Left forelimb (tissue), 1 donor: ENCODE measurements at places on chromosomes 4 and X.

GRCh38 chr4:121155893-121156292, 8.2 kb downstream of the TNIP3 start:
- DNase-seq, result no peak

GRCh38 chrX:153602601-153603000, 3.7 kb upstream of the CCNQ start:
- no peak for DNase-seq

- DNase-seq, result no peak
These were observed 82.2 kb upstream of the FRG1 start for GRCh38 chr4:189858435-189858834.

GRCh38 chr4:114481856-114482255, 116.8 kb upstream of the UGT8 start:
- DNase-seq, result no peak

DNA sequence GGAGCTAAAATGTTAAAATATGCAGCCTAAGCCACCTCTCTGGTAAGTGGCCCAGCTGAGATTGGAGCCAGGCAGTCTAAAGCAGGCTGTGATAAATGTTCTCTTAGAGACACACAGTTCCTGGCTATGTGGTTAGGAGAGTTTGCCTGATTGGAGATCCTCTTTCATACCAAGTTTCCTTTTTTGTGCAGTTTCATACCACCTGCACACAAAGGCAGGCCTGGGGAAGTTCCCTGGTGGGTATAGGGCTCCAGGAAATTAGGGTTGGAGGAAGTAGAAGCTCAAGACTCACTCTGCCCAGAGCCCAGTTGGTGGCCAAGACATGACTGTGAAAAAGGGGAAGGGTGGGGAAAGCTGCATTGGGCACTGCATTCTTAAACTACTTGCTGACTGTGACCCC, 16.9 kb downstream of the CYBB start:
- no peak for DNase-seq

- peak; percentile 73 for DNase-seq
These were observed 886 bp upstream of the NDST3 start for GRCh38 chr4:118033148-118034052.

GRCh38 chr4:101019941-101020401, 327.4 kb downstream of the PPP3CA start:
- DNase-seq, result no peak

DNA sequence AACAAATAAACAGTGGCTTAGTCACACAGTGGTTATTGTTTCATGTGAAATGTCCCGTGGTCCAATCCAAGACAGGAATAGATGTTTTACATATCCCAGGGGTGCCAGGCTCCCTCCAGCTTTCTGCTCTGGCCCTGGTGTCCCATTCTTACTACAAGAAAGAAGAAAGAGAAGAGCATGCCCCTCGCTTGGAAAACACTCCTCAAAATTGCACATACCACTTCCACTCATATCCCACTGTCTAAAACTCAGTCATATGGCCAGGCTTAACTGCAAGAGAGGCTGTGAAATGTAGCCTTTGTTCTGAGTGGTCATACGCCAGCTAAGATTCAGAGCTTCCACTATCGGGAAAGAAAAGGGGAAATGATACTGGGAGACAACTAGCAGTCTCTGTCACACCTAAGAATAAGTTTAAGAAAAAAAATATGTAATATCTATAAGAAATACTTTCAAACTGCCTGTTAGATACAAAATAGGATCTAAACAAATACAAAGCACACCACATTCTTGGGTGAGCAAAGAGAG, 306.8 kb upstream of the FAM241A start:
- DNase-seq, result no peak

- DNase-seq, result no peak
These were observed 61.3 kb upstream of the PRRG1 start for GRCh38 chrX:37287741-37288444.

- no peak for DNase-seq
These were observed 13.3 kb upstream of the SCD5 start for GRCh38 chr4:82811838-82812341.

- DNase-seq, result no peak
These were observed 125.4 kb upstream of the ZCCHC13 start for GRCh38 chrX:74178536-74178935.

GRCh38 chr4:11537846-11538245, 109.2 kb upstream of the HS3ST1 start:
- DNase-seq, result no peak

GRCh38 chrX:140354431-140355120, 150.3 kb downstream of the SOX3 start:
- no peak for DNase-seq

- peak; percentile 80 for DNase-seq
These were observed 770 bp downstream of the SMAD1 start for GRCh38 chr4:145482209-145483037.

- DNase-seq, result no peak
These were observed 1531.2 kb downstream of the STIM2 start for GRCh38 chr4:28391877-28392276.

DNA sequence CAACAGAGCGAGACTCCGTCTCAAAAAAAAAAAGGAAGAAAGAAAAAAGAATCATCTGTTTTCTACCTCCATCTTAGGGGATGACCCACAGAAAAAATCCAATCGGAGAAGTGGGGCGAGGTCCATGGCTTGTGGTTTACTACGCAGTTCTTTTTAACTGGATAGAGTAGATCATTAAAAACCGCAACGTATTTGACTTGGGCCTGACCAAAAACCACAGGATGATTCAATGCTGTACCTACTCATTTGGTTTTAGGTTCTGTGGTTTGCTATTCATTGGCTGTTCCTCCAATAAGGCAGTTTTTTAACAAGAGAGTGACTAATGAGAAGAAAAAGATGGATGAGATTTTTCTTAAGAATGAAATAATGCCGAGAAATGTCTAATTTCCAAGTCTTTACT, 83.7 kb downstream of the FREM3 start:
- DNase-seq, result no peak

GRCh38 chrX:7110821-7111276, 36.7 kb upstream of the STS start:
- no peak for DNase-seq

GRCh38 chr4:186810613-186811150, 87.0 kb upstream of the FAT1 start:
- no peak for DNase-seq

DNA sequence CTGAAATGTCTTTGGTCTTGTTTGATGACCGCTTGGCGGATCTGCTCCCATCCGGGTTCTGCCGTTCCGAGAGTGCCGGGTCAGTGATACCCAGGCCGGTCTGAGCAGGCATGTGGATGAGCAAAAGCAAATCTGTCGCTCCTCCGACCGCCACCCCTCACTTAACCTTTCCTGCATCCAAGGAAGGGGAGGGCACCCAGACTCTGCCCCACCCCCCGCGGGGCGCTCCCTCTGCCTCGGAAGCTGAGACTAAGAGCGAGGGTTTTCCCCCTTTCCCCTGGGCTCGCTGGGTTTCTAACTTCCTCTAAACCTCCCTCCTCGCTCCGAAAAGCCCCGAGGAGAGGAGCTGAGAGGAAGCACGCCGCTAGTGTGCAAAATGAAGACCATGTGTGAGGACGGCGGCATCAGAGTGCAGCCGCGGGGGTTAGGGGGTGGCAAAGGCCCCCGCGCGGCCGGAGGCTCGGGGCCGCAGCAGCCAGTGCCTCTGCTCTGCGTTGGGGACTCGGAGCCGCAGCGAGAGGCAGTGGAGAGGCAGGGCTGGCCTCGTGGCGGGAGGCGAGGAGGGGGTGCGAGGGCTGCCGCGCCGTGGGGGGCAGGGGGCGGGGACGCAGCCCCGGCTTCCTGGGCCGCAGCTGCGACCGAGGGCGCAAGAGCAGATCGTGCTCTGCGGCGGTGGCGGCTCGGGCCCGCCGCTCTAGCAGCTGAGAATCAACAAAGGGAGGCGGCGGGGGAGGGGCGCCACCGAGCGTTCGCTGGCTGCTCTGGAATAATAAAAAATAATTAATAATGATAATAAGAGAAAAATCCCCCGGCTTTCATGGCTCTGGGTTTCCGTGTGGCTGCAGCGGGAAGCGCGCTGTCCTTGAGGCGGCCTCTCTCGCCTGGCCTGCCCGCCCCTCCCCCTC, 55.8 kb upstream of the BCOR start:
- peak; percentile 65 for DNase-seq

DNA sequence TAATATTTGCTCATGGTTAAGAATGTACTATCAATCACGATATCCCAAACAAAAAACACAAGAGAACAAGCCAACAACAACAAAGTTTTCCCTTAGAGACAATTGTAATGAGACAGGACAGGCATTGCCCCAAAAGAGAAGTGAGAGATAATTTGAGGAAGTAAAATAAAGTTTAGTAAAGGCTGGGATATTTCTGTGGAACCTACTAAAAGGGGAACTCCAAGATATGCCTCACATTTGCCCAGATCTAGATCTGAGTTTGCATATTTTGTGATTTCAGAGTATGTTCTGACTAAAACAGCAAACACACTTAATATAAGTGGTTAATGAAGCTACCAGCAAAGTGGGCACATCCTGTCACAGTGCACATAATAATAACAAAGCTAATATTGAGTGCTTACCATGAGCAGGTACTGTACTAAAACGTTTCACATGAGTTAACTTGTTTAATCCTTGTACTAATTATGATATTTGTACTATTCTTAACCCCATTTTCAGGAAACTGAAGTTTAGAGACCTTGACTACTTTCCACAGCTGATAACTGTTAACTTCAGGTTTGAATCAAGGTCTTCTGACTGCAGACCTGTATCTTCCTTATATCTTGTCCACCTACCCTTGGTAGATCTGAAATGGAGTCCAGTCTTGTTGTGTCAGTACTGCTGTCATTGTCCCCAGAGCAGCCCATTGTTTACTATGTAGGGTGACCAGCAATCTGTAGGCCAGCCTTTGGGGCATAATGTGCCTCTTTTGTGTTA, 26.0 kb upstream of the BMP2K start:
- DNase-seq, result no peak

DNA sequence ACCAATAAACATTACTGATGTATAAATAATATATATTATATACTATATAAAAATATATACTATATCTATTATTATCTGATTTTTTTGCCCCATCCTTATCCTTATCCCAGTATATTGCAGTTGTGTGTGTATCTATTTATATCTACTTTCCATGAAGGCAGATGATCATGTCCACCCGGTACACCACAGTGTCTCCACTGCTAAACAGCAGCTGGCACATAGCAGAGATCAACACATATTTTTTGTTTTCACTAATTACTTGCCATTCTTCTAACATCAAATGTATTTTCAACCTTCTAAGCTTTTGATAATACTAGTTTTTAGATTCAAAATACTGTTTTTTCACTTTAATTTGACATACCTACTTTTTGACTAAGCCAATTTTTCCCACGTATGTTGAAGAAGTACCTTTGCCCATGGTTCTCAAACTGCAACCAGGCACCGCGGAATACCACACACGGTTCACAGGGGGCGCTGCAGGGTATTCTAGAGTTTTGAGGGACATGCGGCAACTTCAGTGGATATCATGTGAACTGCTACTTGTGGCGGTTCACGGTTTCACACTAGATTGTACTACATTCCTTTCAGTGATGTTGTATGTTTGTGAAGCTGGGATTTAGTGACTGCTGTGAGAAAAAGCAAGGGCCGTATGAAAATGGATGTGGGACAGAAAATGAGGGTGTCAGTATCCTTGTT, 182.5 kb upstream of the NPY2R start:
- no peak for DNase-seq

DNA sequence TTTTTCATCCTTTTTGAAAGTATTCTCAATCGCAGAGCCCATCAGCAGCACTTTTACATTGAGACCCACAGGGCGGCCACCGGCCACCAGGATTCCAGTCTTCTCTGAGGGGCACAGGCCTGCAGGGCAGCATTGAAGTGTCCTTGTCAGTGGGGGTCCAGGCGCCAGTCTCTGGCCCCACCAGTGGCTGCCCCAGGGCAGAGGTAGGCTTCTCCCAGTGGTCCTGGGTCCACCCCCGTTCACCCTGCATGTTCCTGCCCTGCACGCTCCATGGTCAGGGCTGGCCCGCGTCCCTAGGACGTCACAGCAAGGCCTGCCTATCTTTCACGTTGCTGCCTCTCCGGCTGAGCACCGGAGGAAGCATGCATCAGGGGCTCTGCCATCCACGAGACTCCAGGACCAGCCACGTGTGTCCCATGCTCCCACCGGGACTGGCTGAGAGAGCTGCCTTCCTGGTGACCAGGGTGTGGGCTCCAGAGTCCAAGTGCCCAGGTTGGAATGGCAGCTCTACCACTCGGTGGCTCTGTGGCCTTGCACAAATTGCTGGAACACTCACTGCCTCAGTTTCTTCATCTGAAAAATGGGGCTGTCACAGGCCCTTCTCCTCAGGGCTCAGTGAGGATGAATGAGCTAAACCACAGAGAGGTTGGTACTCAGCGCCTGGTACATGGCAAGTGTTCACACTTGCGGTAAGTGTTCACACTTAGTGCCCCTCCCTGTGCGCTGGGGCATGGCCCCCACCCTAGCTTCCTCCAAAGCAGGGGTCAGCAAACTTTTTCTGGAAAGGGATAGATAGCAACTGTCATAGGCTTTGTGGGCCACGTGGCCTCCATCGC, 30.7 kb upstream of the JAKMIP1 start:
- DNase-seq, result no peak

GRCh38 chrX:126552313-126553022, at the start of gene DCAF12L1:
DCAF12L1 (minus strand) TSS chrX:126552814; CDS start chrX:126552608, 206 bp downstream.
- DNase-seq, result peak; percentile 63

DNA sequence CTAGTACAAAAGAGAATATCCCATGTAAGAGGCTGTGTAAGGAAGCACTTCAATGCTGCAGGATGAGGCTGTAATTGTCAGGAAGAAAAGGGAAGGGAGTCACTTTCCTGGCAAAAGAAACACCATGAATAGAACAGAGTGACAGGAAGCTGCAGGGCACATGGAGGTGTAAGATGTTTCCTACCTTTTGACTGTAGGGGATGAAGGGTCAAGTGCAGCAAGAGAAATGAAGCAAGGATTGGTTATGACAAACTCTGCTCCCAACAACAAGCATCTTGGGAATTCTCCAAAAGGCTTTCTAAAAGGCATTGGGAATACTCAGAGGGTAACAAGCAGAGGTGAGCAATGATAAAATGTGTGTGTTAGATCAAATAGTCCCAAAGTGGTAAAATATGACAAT, 74.3 kb upstream of the NPY2R start:
- no peak for DNase-seq

DNA sequence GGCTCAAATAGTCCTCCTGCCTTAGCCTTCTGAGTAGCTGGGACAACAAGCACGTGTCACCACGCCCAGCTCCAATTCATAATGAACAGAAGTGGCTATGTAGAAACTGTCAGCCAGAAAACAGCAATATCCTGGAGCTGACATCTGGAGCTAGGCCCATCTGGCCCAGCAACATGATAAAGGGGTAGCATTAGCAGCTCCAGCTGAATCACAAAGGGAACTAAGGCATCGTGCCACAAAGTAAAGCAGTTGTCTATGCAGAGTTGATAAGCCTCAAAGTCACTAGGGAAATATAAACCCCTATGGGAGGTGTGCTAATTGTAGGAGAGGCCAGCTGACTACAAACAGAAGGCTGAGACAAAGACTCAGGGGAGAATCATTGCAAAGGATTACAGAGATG, 270.5 kb upstream of the GPC4 start:
- DNase-seq, result no peak
